ENCODE measurements at places on chromosomes 5 and 9.

DNA sequence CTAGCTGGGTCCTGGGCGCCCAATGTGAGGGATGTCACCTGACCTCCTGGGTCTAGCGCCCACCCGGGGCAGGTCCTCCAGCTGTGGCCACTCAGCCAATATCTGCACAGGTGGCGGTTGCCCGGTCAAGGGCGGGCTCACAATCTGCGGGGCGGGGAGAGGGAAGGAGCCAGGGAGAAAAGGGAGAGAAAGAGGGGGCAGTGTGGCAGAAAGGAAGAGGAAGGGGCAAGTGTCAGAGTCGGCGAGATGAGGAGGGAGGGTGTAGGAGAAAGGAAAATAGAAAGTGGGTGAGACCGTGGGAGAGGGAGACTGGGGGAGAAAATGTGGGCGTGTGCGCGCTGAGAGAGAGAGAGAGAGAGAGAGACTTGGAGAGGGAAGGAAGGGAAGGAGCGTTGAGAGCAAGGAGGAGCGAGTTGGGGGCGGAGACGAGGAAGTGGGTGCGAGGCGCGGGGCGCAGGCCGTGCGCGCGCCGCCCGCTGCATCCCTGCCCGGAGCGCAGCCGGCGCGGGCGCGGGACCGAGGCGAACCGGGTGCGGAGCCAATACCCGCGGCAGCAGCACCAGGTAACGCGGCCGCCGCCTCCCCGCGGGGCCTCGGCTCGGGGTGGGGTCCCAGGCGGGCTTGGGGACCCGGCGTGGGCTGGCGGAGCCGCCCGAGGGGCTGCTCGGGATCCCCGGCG is at the start of gene HRH2:
Gene HRH2 (plus strand): TSS at position 479 of the 679 bp plus-strand sequence. CDS start 25,163 bp downstream, outside the sequence.
- ATAC-seq = no peak

DNA sequence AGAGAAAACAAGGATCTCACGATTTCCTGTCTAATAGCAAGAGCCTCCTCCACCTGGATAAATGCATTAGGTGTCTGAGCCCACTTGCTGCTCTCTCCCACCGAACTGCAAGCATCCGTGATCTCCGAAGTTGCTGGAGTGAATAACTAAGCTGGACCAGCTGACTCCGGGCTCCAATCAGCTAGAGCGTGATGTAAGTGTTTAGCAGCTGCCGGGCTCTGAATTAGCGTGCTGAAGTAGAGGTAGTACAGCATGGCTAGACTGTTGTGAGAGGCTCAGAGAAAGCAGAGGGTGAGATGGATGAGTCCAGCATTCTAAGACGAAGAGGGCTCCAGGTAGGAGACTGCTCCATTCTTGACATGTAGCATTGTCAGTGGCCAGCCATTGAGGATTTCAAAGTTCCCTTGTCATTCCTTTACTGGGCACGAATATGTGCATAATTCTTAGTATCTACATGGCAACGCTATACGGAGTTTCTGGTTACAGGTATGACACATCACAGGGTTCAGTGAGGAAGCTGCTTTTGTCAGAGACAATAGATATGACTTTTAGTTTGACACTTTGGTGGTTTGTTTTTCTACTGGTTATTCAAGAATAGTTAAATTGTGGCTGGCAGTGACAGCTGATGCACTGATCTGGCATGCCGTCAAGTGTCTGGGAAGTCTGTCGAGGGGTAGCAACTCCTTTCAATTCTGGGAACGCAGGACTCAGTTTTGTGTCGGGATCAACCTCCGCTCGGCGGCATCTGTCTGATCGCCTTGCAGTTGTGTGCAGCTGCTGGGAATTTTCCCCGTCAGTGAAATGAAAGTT is 232.6 kb downstream of the MAST4 start:
- peak; percentile 97 for ATAC-seq

DNA sequence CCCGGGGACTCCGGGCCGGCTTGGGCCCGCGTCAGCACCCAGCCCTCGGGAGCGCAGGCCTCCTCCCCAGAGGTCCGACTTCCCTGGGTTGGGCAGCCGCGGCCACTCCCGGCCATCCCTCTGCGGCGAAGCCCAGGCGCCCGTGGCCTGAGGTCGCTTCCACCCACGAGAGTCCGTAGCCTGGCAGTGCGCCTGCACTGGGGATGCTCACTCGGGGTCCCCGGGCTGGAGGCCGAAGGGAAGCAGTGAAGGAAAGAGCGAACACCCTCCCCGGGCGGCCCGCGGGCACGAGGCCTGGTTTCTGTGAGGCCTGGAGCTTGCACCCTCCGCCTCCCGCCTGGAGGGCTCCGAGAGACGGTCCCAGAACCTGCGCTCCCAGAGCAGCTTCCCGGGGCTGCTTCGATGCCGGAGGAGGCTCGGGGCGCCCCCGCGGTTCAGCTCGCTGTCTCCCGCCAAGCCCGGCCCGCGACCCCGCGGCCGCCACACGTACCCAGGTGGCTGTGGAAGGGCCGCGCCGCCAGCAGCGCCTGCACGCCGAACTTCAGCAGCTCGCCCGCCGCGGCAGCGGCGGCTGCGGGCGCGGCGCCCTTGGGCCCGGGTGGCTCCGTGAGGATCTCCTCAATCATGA is 607 bp downstream of the BARX1 start:
- ATAC-seq = no peak

DNA sequence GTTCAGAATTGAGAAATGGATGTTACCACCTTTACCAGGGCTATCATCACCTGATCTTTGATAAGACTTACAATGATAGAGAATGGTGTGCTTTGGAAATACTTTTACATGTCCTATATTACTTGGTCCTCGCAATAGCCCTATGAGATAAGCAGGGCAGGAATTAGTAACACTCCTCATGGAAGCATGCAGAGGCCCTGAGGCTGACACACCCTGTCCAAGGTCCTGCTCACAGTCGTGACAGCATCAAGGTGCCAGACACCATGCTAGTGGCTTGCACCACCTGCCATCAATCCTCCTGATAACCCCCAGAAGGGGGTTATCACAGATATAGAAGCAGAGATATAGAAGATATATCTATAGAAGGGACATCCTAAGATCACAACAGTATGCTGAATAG is 216.8 kb upstream of the TBC1D2 start:
- no peak for ATAC-seq

- peak; percentile 97 for ATAC-seq
These were observed at the start of gene GPX8 for GRCh38 chr5:55159763-55160492. Gene GPX8 (plus strand): TSS chr5:55160171. CDS start chr5:55160193, 22 bp downstream.

GRCh38 chr5:172412724-172413286 is 41.5 kb downstream of the SH3PXD2B start:
- ATAC-seq = peak; percentile 32

Data from SK-N-SH treated with all-trans-retinoic acid at 6 μM for 48 hours (cell line).